T-helper 9 cell (primary cell): ENCODE measurements at places on chromosomes 6 and 20.
A peak's percentile ranks its signal among the peaks of the same experiment; 100 is the strongest.

GRCh38 chr6:8624665-8625064, 189.3 kb upstream of the SLC35B3 start:
- DNase-seq: no peak

- DNase-seq: no peak
These were observed 22.6 kb downstream of the DDO start for GRCh38 chr6:110392727-110393126.

DNA sequence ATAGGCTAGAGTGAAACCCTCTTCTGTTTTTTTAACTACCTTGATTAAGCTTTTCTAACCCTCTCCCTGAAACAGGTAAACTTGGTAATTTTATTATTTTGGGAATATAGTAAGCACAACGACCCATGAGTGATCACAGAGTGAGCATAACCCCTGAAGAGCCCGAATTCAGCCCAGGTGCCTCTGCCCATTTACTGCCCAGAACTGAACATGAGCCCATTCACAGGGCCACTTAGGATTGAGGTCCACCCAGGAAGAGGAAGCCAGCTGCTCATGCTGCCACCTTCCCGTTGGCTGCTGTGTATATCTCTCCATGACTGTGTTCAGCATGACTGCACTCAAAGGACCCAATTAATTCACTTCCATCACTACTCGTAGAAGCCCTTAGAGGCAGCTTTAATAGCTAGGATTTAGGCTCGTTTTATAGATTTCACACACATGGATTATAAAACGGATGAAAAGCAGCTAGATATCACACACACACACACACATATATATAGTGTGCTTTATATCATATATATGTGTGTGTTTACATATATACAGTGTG, 8.3 kb upstream of the PDE10A start:
- no peak for DNase-seq

GRCh38 chr6:7004581-7005297, 103.0 kb upstream of the RREB1 start:
- DNase-seq: no peak

DNA sequence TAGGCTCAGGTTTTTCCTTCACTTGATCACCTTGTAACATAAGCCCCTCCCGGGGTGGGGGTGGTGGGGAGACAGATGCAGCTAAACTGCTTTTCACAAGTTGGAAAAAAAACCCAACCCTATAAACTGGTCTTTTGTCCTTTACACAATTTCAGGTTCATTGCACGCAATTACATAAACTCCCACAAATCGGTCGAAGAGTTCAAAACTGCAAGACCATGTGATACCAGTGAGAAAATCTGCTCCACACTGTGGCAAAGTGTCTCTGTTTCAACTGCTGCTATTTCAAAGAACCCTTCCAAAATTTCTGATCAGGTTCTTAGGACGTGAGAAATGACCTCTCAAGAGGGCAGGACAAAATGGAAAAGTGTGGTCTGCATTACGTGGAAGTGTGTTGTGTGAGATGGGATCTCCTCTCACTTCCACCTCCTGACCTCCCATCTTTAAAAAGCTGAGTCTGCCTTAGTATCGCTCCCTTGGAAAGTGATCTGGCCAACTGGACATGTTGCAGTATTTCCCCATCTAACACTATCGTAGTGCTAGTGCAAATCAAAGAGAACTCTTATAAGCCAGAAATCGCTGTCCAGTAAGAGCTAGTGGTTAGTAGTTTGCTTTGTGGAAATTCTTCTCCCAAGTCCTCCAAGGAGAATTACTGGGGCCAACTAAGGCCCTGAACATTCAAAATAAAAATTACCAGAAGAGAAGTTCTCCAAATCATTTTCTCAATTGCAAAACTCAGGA, 60.1 kb downstream of the PRND start:
- DNase-seq: no peak

DNA sequence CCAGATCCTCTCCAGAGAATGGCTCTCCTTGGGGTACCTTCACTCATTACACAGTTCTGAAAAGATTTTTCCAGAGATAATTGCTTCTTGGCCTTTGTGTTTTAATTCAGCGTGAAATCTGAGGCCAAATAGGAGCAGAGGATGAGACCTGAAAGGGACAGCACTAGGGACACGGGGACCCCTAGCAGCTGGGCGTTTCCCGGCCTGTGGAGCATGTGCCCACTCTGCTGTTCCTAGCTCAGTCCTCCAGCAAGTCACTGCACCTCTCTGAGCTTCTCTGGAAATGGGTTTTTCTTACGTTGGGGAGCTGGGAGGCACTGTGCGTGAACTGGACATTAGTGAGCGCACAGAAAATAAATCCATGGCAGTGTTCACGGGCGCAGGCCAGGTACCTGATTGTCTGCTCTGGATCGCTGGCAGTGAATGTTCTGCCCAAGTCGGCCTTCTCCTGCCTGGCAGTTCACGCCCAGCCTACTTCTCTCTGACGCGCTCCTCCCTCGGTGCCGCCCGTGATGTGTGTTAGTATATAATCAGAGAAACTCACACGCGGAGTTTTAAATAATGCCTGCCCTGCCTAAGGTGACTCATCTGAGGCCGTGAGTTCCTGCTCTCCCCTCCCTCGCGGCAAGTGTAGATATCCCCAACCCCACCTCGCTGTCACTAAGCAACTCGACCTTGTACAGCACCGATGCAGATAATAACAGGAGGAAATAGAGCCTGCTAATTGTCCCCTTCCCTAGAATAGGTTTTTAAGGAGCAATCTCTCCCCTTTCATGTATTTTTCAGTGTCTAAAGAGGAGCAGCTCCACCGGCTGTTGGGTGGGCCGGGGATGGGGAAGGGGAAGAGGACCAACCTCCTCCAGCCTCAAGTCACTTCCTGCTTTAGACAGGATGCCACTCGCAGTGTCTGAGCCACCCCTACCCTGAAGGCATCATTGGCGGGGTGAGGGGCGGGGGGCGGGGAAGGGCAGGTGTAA, 2.7 kb upstream of the TUBB2A start:
- peak; percentile 63 for DNase-seq

- DNase-seq: no peak
These were observed 9.6 kb downstream of the CLDN20 start for GRCh38 chr6:155273431-155273830.

- DNase-seq: no peak
These were observed 152.7 kb upstream of the ENPP5 start for GRCh38 chr6:46323312-46323965.
